ENCODE measurements at places on chromosomes 12 and 14.

DNA sequence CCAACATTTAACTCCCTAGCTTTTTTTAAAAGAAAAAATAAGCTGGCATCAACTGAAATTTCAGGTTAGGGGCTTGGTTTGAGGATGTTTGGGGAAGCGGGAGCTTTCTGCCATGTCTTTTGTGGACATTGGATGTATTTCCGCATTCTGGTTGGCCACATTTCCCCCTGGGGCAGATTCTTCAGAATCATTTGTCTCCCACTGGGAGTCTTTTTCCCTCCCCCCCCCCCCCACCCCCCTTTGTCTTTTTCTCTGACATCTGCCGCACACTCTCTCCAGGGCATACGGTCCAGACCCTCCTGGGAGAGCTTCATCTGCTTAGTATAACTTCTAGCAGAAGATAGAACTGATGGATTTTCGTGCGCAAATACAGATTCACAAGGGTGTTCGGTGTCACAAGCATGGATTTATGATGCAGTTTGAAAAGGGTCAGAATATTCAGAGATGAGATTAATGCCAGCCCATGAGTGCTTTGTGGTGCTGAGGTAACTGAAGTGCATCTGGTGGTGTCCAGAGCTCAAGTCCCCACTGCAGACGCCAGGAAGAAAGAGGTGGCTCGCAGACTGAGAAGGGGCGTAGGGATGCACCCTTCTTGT is 40.2 kb downstream of the ETV6 start:
- no peak for DNase-seq

DNA sequence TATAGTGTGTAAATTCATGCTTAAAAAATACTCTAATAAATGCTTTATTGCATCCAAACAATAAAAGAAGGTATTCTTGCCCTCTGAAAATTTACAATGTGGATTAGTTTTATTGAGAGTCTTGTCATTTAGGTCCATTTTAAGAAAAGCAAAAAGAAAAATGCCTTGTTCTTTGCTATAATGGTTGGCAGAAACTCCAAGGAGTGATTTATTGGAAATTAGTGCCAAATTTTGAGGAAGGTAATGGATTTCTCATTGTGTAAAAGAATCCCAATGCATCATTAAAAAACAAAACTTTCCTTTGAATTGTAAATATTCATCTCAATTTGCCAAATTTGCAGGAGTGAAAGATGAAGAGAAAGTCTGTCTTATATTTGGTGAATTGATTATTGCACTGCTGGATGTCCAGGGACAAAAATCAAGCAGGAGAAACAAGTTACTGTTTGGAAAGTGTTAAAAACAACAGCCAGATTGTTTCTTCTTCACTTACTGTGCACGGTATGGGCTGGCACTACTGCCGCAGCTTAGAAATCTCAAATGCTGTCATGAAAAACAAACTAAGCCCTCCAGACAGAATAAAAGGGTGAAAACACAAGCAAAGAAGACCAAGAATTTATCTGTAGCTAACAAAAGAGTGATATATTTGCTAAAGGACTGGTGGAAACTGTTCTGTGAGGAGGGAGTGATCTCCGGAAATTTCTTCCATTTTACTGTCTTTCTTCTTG is 511.7 kb downstream of the TMTC2 start:
- no peak for DNase-seq

GRCh38 chr14:92021523-92021922 is 18.3 kb downstream of the TRIP11 start:
- DNase-seq, result no peak

- no peak for DNase-seq
These were observed 28.6 kb downstream of the SLC2A14 start for GRCh38 chr12:7844116-7844515.

GRCh38 chr12:94207849-94208621 is 59.7 kb downstream of the PLXNC1 start:
- peak; percentile 14 for DNase-seq

GRCh38 chr12:66144791-66145754 is 14.5 kb upstream of the LLPH start:
- no peak for DNase-seq

GRCh38 chr12:52965337-52965731 is 16.4 kb downstream of the KRT18 start:
- no peak for DNase-seq

GRCh38 chr12:113880988-113881962 is 84.8 kb downstream of the RBM19 start:
- no peak for DNase-seq

Data from stimulated activated CD4-positive, alpha-beta T cell treated with anti-CD3 and anti-CD28 coated beads, Interleukin-12 subunit alpha, Interleukin-12 subunit beta, amount 100 ng/mL, for 24 hours (primary cell).